ENCODE measurements at places on chromosomes 11 and 22.

DNA sequence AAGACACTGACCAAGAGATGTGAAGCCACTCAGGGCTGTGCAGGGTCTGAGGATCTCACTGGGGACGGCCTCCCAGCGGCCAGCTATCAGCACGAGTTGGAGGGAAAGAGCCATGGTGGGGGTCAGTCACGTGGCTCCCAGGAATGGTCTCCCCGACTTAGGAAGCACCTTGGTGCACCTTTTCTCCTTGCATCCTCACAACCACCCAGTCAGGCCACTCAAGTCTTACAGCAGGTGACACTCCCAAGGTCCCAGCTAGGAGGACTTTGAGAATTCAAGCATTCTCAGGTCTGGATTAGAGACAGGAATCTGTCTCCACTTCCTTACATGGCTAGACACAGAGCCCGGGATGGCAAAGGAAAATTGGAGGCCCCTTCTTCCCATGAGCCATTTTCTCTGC is 2.7 kb downstream of the RNASEH2C start:
- DNase-seq: no peak

- no peak for DNase-seq
These were observed 460.5 kb downstream of the LRRC4C start for GRCh38 chr11:40998920-40999319.

- no peak for DNase-seq
These were observed 3.5 kb upstream of the OR5AN1 start for GRCh38 chr11:59355226-59355625.

GRCh38 chr11:29153078-29153477 is 863.8 kb downstream of the KCNA4 start:
- DNase-seq: no peak

- DNase-seq: no peak
These were observed 67.0 kb downstream of the MAML2 start for GRCh38 chr11:96275801-96276594.

GRCh38 chr11:36361901-36362391 is 65.9 kb downstream of the PRR5L start:
- peak; percentile 74 for DNase-seq

DNA sequence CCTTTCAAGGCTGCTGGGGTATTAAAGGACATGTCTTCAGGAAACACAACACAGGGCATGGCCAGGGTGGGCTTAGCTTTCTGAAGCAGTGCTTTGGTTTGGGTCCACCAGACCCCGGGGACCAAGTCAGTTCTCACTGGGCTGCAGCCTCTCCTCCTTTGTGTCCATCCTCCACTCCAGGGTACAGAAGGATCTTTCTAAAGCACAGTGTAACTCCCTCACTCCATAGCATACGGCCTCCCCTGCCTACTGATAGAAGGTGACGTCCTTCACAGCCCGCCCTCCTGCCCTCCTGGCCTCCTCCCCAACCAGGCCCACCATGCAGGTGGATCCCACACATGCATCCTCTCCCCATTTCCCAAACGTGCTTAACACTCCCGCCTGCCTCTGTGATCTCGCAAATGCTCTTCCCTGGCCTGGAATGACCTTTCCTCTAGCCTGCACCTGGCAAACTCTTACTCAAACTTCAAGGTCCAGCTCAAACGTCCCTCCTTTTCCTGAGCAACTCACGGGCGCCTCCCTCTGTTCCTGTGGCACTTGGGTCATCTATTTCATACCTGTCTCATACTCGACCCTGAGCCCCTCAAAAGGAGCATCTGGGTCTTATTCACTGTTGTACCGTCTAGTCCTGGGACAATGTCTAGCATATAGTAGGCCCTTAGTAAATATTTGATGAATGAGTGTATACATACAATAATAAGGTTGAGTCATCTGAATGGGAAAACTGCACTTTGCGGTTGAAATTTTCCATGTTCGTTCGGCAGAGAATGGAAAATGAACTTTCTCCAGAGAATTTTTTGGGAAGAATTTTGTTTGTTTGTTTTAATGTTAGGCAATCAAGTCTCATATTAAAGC is 187.7 kb downstream of the EFCAB6 start:
- DNase-seq: no peak

GRCh38 chr22:29581799-29582198 is 886 bp upstream of the NIPSNAP1 start:
- DNase-seq: no peak

DNA sequence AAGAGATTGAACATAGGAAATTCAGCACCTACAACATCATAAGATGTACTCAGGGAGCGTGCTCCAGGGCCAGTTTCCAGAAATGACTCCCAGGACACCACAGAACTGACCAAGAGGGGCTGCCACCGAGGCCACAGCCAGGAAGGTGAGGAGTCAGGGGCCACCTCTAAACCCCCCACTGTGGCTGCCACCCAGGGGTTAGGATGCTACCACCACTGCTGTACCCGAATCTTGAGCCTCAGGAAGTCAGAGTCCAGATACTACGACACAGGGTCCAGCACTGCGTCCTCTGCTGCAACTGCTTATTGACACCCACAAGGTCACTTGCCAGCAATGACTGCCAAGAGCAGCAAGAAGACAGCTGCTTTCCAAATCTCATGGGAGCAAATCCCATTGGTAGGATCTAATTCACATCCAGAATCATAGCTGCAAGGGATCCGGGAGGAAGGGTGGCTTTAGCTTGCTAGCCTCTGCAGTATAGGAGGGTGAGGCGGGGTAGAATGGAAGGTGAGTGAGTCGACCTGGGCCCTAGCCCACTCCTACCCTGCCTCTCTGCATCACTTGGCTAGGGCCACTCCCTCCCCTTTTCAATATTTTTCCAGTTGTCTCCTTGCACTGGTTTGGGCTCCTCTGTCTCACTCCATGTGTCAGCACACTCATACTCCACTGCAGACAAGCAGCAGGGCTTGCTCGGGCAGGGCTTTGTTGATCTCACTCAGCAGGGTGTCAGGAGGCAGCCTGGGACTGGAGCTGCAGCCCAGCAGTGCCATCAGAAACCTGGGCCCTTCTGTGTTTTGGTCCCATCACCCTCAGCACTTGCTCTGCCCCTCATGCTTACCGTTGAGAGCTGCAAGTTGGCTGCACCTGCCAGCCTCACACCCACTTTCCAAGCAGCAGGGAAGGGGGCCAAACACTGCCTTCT is 18.1 kb upstream of the CYTH4 start:
- no peak for DNase-seq

- DNase-seq: no peak
These were observed 135.8 kb downstream of the TEAD1 start for GRCh38 chr11:12809864-12810567.

DNA sequence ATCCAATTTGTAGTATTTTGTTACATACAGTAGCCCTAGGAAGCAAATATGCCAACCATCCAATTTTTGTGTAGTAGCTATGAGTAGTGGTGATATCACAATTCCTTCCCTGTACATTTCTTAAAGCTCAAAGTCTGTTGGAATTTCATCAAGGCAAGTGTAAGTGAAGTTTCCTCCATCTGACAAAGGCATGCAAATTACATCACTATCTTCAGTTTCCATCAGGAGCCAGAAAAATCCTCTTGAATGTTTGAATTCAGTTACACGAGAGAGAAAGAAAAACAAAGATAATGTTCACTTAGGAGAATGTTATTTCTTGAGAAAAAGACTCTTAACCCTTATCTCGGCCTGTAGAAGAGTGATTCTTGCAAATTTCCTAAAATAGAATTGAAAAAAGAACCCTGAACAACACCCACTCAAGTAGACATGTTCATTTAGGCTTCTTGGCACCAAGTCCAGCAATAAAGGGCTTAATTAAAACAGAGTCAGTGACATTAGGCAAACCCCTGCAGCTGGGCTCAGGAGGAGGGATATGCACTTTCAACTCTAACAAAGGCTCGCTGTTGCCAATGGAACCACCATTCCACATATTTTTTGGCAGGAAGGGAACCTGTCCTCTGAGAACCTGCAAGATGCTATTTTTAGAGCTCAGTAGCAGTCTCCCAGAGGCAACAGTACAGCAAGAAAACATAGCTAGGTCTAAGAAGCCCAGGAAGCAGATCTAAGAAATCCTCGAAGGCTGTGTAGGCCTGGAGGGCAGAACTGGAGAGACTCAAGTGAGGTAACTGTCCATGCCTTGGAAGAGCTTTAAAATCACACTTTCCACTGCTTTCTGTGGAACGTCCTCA is 144.6 kb downstream of the CCDC81 start:
- peak; percentile 54 for DNase-seq

GRCh38 chr11:134714021-134714656 is 302.1 kb upstream of the B3GAT1 start:
- DNase-seq: no peak

DNA sequence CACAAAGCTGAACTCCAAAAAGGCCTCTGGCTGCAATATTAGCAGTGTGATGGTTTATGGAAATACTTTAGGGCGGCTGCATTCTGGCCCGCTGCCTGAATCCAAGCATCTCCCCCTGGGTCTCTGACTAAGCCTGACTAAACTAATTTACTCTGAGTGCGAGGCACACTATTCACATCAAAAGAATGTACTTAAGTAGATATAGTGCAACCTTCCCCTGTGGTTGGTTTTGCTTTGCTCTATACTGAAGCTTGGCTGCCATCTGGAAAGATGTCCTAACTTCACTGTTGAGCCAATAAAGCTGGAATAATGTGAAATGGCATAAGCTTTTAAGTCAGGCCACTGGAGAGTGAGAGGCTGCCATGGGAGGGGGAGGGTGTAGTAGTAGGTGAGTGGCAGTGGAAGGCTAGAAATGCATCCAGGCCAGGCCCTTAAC is 321.6 kb downstream of the AASDHPPT start:
- peak; percentile 76 for DNase-seq

GRCh38 chr11:74009230-74009547 is 304 bp upstream of the UCP3 start:
- no peak for DNase-seq

DNA sequence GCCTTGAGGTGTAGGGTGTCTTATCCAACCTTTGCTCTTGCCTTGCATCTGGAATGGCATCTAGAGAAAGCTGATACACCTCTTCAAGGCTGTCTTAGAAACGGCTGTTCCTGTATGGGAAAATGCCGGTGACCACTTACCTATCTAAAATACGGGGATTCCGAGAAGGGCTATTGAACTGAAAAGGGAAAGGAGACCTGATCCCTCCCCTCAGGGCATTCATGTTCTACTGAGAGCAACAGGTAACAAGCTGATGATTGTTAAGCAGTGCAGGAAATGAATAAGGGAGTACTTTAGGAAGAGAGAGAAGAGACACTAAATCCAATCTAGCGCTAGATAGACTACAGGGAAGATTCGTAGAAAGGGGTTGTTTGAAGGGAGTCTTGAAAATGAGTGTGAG is 1388.1 kb downstream of the FAM181B start:
- no peak for DNase-seq
